ENCODE measurements at places on chromosomes 6 and 20.

GRCh38 chr6:108742041-108742440, 106.2 kb upstream of the ARMC2 start:
- no peak for DNase-seq

DNA sequence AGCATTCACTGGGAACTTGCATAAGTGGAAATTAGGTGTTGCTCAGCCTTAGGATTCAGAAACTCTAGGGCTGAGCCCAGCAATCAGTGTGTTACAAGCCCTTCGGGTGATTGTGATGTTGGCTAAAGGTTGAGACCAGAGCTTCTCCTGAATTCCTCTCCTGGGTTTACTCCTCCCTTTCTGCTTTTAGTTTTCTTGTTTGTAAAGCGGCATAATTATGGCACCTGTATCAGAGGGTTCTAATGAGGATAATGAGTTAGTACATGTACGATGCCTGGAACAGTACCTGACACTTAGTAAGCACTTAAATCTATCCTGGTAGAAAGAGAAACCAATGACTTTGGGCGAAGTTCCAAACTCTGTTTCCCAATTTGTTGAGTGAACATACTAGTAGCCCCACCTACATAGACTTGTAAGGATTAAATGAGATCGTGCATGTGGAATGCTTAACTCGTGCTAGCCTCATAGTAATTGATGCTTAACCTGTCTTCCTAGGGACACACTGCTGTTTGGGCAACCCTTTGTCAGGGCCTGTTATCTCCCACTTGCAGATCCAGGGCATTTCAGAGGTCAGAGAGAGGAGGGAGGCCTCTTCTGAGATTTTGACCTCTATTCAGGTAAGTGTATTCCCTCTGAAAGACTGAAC, 932 bp upstream of the EZR start:
- DNase-seq: no peak

GRCh38 chr20:54340206-54340605, 132.3 kb downstream of the PFDN4 start:
- no peak for DNase-seq

DNA sequence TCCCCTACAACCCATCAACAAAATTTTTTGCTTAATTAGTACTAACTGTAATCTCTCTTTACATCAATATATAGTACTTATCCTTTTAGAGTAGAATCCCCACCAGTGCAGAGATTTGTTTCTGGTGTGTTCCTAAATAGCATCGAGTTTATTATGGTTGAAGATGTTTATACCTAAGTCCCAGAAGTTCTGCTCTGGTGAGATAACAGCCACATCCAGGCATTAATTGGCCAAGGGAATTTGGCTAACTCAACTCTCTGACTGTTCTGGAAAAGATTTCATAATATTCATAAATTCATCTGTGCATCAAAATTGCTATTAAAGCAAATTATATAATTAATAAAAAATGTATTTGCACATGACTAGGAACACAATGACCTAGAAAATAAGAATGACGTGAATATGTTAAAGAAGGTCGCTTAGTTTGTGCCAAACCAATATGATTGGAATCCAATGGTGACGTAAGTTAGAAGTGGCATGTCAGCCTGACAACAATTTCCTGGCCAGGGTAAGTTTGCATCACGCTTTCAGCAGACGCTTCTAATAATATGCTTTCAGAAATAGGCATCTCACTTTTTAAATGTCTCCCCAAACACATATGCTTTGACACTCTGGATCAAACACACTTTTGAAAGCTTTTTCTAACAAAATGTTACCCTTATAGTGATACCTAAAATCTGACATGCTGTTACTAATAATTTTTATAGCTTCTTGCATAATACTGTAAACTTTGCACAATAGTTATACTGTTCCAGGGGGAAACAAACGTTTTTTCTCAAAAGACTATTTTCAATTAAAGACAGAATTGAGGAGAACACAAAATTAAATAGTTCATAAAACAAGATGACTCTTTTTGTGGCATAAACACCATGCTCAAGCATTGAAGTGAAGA, 236.7 kb downstream of the TENT5A start:
- no peak for DNase-seq

DNA sequence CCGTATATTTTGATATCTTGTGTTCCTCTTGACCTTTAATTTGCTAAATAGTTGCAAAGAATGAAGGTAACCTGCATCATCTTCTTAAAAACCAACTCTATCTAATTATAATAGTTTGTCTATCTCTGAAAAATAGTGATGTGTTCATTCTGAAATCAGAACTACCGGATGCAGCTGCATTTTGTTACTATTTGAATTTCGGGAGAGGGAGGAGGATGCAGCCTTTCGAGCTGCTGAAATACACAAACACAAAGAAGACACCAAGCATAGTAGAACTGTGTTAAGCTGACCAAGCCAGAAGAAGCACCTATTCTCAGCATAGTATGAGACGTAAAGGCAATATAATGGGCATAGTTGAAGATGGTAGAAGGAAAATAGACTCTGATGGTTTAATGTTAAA, 33.1 kb downstream of the PTPN1 start:
- no peak for DNase-seq

GRCh38 chr6:21907291-21907690, 313.7 kb downstream of the SOX4 start:
- no peak for DNase-seq

GRCh38 chr6:8085053-8085511, 17.3 kb downstream of the EEF1E1 start:
- DNase-seq: no peak

DNA sequence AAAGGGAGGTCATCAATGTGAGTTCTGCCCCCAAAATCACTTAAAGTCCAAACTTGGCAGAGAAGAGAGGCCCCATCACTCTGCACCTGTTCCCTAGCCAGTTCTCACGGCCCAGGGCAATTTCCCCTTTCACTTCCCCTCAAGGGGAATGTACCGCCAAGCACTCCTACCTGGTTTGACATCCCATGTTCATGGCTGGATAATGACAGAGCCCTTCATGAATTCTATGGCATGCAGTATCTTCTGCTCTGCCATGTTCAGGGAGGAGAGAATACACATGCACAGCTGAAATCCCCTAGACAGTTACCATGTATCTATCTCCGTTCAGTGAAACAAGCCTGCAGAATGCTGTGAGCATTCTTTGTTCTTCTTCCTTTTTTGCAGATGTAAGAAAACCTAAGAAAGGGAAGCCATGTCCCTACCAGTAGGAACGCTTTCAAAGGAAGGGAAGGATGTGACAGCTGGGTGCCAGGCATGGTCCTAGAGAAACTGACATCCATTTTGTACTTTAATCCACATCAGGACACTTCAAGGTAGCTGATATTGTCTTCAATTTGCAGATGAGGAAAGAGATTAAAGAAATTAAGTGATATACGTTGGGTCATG, 79.8 kb upstream of the ARID1B start:
- no peak for DNase-seq

- no peak for DNase-seq
Observed at GRCh38 chr6:34538581-34538980, 17.5 kb downstream of the SPDEF start.

DNA sequence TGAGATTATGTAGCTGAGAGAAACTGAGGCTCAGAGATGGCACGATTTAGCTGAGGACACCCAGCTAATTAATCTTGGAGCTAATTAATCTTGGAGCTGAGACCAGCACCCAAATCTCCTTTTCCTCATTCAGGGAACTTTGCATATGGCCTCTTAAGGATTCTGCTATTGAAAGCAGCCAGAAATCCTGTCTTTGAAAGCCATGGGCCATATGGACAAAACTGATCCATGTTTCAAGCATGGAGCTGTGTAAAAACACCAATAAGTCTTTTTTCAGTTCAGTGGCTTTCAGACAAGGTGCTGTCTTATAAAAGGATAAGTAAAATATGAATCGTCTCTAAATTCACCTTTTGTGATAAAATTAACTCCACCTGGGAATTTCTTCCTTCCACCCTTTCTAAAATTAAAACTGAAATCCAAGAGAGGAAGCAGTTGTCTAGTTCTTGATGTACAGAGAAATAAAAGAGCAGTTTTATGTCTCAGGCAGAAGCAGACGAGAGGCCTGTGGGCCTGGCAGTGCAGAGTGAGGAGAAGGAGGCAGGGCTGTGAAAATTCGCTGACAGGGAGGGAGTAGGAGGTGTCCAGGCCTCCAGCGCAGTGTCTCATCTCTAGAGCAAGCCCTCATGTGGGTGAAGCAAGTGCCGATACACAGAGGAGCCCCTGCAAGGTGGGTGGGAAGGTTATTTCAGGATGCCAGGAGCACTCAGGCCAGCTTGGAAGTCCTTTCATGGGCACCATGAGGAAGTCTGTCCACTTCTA, 266.9 kb downstream of the UST start:
- DNase-seq: no peak

DNA sequence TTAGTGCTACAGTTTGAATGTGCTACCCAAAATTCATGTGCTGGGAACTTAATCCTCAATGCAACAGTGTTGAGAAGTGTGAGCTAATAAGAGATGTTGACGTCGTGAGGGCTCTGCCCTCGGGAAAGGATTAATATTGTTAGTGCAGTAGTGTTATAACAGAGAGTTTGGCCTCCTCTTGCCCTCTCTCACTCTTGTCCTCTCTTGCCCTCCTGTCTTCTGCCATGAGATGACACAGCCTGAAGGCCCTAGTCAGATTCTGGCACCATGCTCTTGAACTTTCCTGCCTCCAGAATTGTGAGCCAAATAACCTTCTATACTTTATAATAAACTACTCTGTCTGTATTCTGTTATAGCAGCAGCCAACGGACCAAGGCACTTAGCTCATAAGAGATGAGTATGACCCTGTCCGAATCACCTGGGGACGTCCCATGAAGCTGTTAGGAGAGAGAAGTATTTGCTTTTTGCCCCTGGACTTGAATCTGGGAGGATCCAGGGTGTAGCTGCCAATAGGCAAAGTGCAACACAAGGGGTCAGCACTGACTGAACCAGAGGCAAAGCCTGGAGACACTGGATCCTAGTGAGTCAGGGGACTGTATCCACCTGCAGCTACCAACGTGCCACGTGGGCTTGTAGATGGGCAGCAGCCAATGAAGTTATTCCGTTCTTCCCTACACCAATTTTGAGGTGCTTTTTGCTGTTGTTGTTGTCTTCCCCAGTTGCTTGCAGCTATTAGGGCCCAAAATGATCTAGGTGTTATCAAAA, 233.7 kb downstream of the THBS2 start:
- DNase-seq: no peak

DNA sequence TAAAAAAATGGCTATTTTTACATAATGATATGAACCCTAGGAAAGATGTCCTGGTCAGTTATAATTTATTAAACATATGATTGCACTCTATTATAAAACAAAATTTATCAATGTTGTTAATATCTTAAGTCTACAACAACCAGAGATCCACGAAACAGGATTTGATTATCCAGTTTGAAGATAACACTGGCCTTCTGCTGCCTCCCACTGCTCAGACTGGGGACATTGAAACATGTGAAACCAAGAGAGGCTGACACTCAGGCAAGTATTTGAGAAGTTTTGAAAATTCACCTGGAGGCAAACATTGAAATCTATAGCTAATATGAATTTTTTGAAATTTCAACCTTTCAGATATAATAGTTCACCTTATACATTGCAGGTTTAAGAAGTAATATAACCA, 219.3 kb upstream of the HSF2 start:
- no peak for DNase-seq

- DNase-seq: no peak
Observed at GRCh38 chr6:79250559-79250958, 16.1 kb upstream of the HMGN3 start.

- no peak for DNase-seq
Observed at GRCh38 chr6:165961233-165961632, 206.4 kb downstream of the TBXT start.

GRCh38 chr6:115582386-115582785, 478.3 kb downstream of the FRK start:
- DNase-seq: no peak

DNA sequence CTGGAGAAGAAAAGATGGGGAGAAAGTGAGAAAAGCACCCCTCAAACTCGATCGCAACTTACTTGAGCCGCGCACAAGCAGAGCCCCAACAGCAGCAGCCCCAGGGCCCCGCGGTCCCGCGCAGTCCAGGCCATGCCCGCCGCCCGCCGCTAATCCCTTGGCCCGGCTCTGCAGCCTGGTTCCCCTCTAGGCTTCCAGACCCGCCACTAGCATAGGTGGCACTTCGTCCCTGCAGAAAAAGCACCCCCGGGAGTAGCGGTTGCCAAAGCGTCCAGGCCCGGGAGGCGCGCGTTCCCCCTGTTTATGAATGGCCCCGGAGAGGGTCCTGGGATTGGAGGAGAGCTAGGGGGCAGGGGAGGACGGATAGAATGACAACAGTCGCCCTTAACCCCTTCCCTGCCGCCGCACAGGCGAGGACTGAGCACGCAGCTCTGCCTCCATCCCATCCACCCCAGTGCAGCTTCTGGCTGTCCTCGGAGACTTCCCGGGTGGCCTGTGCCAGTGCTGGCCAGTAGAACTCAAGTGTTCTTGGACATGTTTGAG, 19.9 kb downstream of the COL9A1 start:
- no peak for DNase-seq

DNA sequence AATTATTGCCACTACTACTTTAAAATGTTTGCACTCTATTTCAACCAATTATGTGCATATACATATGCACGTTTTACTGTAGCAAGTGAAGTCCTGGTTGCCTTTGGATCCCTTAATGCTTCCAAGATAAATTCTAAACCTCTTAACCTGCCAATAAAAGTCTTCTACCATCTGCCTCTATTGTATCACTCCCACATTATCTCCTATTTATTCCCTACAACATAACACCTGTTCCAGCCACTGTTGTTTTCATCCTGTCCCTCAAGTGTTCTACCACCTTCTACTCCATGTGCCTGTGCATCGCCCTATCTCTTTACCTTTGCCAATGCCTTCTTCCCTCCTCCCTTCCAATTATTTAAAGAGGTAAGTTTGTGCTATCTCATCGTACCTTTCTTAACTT, 499.0 kb upstream of the RNF217 start:
- no peak for DNase-seq

All from NCI-H1417 treated with DMSO at 0.1 percent for 48 hours (cell line).